Activated T-cell treated with anti-CD3 and anti-CD28 coated beads for 48 hours (primary cell): ENCODE measurements at places on chromosomes 3 and 15.

DNA sequence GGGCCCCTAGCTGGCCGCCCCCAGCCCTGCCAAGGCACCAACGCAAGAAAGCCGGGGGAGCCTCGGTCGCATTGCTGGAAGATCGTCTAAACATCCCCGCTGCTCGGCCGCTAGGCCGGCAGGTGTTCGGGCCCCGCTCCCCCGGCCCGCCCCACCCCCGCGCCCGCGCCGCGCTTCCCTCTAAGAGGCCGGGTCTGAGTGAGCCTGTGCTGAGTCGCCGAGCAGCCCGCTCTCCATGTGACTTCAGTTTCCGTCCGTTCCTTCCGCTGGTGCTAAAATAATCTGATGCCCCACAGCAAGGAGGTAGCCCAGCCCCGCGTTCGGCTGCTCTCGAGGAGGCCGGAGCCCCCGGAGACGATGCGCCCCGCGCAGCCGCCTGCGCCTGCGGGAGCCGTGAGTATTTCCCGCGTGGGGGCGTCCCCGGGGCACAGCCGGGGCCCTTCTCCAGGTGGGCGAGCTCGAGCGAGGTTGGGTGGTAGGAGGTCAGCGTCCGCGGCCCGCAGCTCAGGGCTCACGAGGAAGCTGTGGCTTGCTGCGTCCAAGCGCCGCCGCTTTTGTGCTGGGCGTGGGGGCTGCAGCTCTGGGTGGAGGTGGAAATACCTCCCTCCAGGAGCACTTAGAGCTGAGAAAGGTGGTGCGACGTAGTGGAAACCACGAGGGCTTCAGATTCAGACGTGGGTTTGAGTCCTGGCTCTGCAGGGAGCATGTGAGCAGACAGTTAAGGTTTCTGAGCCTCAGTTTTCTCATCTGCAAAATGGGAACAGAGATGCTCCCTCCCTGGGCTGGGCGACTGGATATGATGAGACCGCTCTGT lies at the start of gene NRROS:
Gene NRROS (plus strand): TSS at position 212 of the 814 bp plus-strand sequence. CDS start 14,846 bp downstream, outside the sequence.
- peak; percentile 68 for DNase-seq

GRCh38 chr3:69999140-70000027 lies at the start of gene SAMMSON:
SAMMSON (plus strand) TSS chr3:69999733.
- no peak for DNase-seq

DNA sequence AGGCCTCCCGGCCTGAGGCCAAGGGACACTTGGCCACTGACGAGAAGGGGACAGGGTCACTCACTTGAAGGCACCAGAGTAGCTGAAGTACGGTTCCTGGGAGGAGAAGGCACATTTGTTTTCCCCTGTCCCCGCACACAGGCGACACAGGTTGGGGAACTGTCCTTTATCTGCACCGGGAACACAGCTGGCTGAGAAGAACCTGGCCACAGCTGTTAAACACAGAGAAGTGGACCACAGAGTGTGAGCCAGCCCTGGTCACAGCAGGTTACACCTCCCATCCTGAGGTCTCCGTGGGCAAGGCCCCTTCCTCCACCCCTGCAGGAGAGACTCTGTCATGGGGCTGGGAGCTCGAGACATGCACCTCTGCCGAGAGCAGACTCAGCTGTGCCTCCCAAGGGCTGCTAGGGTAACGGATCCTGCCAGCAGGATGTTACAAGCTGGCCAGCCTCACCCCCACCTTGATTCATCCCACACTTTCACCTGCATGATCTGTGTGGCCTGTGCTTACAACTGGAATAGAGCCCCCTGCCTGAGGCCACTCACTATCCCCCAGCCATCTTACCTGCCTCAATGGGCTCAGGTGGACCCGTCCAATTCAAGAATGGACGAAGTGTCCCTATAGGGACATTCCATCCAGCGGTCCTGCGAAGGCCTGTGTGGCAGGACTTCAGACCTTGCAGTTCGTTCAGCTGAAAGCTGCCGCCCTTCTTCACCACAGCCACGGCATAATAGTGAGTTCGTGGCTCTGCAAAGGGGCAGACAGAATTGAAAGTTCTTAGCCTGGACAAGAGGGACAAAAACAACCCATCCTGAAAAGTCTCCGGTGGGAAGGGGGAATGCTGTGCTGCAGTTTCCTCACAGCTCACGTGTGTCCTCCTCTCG lies 9.2 kb downstream of the LTF start:
- DNase-seq = no peak

DNA sequence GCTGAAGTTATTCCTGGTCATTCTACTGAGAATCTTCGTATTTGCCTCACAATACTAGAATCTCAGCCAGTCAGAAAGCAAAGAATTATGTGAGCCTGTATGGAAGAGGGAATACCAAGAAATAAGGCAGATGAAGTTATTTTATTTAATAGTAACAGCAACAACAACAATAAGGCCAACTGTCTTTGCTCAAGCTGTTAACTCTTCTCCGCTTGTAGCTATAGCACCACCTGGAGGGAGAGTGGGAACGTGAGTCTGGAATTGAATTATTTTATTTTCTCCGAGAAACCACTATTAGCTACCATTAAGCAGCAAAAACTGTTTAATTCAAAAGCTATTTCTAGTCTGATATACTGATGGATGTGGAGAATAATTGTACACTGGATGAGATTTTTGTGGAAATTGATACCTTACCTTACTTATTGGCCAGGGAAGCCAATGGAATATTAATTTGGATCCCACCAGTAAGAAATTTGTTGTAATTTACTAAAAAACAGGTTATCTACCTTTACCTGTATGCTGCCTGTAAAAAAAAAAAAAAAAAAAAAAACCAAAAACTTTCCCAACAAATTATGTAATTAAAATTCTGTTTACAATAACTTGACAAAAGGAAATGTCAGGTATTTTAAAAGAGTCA lies 50.1 kb downstream of the CALML4 start:
- no peak for DNase-seq

DNA sequence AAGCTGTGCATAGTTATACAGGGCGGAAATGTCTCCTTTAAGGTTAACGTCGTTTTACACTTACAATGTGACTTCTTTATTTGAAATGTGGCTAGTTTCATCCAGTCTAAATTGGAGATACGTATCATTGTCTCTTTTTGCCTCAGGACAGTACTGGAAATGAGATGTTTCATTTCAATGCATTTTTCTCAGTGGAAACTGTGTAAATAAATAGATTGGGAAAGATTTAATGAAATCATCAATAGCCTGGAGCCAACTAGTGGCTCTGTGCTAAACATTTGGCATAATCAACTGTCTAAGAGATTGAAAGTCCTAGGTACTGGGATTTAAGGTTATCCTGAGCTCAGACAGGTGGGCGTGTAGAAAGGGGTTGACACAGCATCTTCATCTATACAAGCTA lies 691.5 kb upstream of the CCDC54 start:
- DNase-seq = no peak

DNA sequence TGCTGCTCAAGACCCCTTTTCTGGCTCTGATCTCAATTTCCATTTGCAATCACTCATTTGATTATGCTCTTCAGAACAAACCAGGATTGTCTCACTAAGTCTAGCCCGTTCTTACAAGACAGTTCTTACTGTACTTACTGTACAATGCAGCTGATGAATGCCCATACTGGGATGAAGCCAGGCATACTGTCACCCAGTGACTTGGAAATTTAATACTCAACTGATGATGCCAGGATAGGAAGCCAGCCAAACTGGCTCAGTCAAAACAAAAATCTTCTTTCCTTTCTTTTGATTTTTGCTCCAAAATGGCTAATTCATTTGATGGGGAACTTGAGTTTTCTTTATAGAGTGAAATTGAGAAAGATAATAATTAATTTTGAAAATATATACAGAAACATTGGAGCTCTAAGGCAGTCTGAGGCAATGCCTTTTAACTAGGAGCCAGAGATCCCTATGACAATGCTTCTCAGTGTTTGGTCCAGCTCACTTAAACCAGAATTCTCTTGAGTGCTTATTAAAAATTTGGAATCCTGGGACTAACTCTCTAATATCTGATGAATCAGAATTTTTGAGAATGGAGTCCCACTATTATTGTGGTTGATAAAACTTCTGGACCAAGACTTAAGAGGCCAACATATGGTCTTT lies 265.6 kb upstream of the THBS1 start:
- DNase-seq = no peak

- no peak for DNase-seq
These were observed 5.3 kb downstream of the DPP8 start for GRCh38 chr15:65512189-65512588.

DNA sequence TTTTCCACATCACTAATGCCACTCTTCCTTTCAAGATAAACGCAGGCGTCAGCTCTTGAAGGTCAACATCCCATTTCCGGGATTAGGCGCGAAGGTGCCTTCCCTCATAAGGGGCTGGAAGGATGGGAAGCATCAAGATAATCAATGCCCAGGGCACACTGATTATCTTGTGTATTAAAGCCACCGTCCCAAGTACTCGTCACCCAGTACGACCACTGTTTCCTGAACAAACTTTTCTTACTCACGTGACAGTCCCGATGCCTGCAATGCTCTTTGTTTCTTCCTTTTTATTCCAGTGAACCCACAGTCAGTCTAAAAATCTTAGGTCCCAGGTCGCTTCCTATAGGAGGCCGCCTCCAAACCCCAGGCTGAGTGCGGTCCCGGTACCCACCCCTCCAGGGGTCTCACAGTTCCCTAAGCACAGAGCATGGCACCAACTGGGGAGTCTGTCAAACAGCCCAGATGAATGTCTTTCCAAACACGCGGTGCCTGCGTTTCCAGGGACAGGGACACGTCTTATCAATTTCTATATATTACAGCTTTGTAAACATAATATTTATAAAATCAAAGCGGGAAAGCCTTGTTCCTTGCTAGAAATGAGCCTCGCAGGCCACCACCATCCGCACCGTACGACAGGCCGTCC lies 589 bp downstream of the ANAPC13 start:
- DNase-seq = no peak

DNA sequence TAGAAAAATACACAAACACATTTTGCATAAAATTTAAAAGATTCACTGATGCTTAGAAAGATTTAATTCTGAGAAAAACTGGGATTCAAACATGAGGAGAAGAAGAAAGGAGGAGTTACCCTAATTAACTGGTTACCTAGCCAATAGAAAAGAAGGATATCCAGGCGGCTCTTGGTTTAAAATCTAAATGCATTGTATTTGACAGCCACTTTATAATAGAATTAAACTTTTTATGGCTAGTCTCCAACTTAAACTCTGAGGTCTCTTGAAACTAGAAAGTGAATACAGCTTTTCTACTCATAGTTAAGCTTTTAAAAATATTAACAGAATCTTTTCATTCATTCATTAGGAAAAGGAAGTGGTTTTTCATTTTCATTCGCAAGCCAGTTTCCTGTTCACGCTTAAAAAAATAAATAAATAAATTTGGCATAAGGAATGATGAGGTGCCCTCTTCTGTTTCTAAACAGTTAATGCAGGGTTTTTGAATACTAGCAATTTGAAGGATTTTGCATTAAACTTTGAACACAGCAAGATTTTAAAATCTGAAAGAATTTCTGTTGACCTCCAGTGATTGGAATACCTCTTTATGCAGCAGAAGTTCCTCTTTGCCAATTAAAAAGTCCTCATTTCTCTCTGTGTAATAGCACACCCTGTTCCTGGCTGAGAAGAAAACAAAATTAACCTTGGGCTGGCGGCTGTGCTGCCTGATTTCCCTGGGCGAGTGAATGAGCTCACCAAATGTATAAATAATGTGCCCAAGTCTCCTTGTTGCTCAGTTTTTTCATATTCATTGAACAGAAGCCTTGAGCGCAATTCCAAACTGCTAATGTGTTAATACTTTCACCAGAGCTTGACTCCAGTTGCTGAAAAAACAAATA lies 105.1 kb downstream of the ZMAT3 start:
- DNase-seq = no peak

GRCh38 chr15:78454992-78455391 lies 17.0 kb downstream of the IREB2 start:
- no peak for DNase-seq

DNA sequence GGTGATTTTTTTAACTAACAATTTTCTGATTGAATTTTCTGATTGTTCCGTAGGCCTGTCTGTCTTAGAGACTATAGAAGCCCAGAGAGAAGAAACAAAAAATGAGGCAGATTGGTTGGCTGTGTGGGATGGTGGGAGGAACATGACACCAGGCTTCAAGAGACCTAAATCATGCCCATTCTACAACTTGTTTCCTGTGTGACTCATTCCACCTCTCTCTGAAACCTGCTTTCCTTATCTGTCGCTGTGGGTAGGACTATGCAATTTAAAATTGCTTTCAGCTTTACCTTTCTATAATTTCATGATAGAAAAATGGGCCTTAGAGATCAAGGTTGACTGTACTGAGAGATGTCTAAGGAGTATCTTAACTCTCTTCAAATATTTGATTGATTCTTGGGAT lies 44.5 kb downstream of the OXNAD1 start:
- DNase-seq = no peak

GRCh38 chr3:133833880-133834620 lies 28.4 kb downstream of the SRPRB start:
- DNase-seq = no peak

GRCh38 chr3:156826896-156827882 lies 1.0 kb downstream of the LEKR1 start:
- no peak for DNase-seq

DNA sequence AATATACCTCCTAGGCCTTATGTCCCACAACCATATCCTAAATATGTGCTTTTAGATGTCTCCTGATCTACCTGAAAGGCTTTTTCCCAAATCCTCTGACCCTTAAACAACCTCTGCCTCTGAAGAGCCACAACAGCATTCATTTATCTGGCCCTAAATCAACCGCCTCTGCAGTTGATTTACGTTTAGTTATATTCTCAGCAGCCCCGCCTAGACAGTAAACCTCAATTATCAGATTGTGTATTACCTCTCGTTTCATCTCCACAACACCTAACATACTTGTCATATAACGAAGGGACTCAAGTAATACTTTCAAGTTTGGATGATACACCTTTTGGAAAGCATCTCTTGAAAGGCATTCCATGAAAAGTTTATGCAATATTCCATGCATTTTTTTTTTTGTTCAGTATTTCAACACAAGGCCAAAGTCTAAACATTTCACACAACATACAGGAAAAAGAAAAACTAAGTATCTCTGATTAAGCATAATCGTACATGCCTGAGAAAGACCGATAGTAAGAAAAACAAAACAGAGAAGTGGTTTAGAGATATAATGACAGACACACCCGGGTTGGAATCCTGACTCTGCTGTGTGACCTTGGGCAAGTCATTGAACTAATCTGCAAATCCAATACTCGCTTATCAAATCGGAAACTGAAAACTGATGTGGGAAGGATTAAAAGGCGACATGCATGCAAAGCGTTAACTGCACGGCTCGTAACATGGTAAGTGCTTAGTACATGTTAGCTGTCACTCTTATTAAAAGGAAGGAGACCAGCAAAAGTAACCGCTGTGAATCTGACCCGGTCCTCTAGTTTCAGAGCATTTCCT lies 778 bp downstream of the CRBN start:
- no peak for DNase-seq

- DNase-seq = no peak
These were observed 220.4 kb upstream of the UMPS start for GRCh38 chr3:124509884-124510283.

DNA sequence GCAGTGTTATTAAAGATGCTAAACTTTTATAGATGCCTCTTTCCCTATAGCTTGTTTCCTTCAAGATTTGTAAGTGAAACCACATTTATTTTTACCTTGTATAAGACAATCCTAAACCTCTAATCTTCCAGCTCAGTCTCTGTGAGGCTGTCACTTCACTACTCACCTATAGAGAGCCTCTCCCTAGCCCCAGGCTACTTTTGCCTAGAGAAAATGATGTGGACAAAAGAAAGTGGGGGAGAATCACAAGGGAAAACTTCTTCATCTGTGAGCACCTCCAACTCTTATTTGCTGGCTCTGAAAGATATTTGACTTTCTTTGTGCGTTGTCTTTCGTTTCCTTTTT lies 74.9 kb upstream of the SCN5A start:
- no peak for DNase-seq

- DNase-seq = no peak
These were observed 29.8 kb downstream of the ALS2CL start for GRCh38 chr3:46663591-46664135.

- DNase-seq = no peak
These were observed 25.7 kb downstream of the ZNF35 start for GRCh38 chr3:44674211-44674610.
